Cerebellar nuclear complex (tissue), 1 donor: ENCODE measurements at places on chromosomes 7 and 10.

DNA sequence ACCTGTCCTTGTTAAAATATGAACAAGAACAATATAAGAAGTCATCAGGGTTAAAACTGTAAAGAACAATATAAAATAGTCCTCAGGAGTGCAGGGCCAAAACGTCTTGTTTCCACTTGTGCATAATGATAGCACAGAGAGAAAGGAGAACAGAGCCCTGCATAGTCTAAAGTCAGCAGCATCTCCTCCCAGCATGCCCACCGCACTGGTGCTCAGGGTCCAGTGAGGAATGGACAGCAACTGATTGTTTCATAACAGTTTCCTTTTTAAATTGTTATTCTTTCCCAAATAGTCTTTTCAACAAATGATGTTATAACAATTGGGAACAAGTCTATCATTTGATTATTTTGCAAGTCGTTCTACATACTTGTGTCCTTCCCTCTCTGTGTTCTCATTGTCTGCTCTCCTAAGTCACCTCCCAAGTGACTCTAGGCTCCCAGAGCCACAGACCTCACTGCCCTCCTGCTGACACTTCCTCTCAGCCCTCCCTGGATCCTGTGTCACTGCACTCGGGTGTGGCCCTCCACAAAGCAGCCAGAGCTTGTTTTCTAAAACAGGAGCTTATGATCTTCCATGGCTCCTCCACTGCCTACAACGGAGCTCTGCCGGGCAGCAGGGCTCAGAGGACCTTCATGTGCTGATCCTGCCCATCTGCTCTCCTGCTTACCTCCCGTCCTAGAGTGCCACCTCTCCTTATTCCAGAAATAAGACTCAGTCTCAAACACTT is 27.6 kb downstream of the COBL start:
- no peak for DNase-seq

DNA sequence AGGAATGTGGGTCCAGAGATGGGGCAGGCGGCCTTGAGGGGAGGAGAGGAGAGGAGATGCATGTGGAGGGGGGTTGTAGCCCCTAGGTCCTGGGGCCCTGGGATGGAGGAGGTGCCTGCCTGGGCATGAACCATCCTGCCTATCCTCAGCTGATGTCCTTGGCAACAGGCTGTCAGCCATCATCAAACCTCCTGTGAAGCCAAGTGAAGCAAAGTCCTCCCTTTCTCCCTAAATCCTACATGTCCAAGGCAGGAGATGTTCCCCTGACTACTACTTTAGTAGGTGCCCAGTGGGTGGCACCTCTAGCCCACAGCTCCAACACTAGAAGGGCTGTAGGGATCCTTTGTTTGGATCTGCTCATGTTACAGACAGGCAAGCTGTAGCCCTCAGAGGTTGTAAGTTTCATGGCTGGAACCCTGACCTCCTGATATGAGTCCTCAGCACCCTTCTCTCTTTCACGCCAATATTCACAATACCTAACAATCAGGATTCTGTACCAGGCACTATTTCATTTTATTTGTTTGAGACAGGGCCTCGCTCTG is 66.6 kb upstream of the SYPL1 start:
- DNase-seq = no peak

GRCh38 chr7:131859147-131859821 is 302.9 kb upstream of the PODXL start:
- DNase-seq = no peak

DNA sequence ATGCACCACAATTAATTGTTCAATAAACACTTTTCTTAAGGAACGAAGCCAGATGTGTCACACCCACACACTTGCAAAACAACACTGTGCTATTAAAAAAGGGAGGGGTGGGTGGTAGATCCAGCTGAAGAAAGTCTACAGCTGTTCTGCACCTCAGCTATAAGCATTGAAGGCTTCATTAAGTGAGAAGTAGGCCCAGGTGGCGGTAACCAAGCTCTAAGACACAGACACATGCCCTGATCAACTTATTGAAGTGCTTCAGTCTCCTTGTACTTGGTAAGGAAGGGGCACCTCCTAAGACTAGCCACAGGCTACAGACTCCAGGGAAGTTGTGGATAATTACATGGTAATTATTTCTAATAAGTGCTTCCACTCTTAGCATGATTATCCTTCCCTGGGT is 4.5 kb upstream of the CPVL start:
- DNase-seq = no peak

DNA sequence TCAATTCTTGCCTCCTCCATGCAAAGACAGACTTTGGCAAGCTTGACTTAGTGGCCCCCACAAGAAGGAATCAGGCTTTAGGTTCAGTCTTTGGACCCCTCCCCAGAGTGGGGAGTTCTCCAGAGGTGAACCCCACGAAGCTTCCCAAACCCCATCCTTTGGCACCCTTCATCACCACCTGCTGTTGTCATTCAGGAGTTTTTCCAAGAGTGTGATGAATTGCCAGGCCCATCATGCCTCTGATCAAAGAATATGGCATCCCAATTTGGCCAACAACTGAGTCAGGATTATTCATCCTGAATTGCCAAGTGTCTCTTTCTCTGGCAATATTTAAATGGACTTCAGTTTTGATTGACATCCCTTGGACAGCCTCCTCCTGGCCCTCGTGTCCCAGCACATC is 404.7 kb upstream of the MKI67 start:
- no peak for DNase-seq

- no peak for DNase-seq
These were observed 4.7 kb upstream of the IGF2BP3 start for GRCh38 chr7:23474829-23475575.

DNA sequence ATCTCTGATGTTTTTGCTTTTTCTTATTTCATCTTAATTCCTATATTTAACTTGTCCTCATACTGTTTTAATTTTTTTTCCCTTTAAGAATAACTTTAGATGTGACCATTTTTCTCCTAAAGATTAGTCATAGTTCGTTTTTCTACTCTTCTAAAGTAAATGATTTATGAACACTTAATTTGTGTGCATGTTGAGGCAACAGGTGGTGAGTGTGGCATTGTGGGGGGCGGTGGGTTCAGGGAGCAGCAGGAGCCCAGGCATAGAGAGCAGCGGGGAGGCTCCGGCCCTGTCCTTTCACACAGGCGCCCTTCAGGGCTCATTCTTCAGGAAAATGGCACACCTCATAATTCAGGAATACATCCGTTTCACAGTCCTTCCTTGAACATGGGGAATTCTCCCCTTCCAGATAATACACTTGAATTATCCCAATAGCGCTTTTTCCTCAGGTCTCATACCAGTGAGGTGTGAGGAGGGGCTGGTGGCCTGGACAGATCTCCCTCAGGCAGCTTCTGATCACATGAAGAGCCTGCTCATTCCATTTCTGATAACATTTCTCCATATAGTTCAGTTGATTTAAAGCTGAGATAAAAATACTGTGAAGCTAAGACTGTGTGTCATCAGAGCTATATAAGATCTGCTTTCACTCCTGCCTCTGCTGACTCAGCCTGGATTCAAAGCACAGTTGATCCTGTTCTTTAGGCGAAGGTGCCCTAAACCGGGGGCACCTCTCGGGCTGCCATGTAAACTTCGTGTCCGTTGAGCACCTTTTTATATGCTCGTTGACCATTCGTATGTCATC is 40.2 kb downstream of the CUL1 start:
- DNase-seq = no peak

- DNase-seq = no peak
These were observed 105.2 kb upstream of the NOBOX start for GRCh38 chr7:144508702-144509101.

- DNase-seq = no peak
These were observed 6.3 kb upstream of the TBX20 start for GRCh38 chr7:35260246-35260645.

DNA sequence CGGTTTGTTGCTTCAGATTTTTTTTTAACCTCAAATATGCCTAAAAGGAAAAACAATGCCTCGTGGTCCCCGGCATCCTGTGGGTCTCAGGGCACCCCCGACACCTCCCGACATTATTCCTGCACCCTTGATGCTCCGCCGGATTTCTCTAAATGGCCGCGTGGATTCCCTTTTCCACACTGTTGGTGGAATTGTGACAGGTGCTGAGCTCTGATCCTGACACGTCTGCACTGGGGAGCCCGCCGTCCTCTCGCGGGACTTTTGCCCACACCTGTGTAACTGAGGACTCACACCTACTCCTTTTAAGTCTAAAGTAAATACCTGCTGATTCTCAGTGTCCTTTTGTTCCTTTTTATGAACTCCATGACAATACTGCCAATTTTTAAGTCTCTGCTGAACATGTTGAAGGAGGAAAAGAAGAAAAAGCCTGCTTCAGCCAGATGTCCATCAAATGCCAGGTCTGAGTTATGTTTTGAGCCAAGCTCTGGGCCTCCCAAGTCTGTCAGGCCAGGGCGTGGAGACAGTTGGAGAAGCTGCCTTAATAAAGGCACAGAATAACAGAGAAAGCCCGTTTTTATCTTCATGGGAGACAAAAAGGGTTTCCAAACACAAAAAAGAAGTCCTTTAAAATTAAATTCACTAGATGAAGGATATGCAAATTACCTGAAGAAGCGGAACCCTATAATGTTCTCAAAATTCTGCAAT is 568.2 kb downstream of the DNAJB6 start:
- DNase-seq = no peak
